ENCODE measurements at places on chromosomes 1 and 21. TPM values are rescaled to one million over a fixed set of nuclear protein-coding genes. Genes with fewer than 3 reads are reported as not detected.

DNA sequence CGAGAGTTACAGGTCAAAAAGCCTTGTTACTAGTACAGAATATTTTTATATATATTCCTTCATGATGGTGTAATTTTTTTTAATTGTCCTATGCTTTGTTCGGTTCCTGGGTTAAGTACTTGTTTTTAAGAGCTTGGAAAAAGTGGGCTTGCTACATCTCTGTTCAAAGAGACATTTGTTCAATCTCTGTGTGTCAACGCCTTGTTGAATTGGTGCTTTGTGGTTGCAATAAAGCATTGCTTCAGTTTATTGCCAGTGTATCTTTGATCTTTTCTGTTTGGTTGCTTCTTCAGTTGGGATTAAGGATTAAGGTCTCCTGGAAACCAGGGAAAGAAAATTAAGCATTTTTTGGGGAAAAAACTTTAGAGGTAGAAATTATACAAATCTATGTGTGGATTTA lies 47.7 kb upstream of the DNASE2B start:
- DNase-seq = no peak

HLCS gene
- 28.8 TPM for total RNA-seq

- no peak for DNase-seq
Observed at GRCh38 chr1:226157761-226158316, 28.7 kb downstream of the ACBD3 start.

DNA sequence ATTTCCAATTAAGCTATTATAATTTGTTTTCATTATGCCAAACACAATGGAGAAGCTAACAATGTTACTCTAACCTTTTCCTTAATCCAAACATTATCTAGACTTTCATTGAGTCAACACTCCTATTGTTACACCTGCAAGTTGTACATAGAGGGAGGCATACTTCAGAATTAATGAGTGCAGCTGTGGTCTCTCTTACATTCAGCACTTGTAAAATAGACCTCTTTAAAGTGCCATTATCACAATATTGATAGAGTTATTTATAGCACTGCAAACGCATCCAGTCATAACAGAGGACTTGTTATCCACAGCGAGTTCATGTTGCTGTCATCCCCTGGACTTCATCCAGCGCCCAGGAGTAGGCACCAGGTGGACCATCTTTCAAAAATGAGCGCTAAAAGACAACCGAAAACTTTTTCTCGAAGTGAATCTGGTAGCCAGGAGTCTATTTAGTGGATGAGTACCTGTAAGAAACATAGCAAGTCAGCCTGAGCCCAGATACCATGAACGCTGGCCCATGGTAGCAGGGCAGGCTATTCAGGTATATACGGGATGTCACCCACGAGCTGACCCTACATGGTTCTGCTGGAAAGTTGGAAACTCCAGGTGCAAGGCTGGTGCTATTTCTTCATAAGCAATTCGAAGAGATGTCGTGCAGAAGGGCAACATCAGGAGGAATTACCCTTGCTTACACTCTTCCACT lies 70.6 kb upstream of the NFIA start:
- DNase-seq = no peak

DNA sequence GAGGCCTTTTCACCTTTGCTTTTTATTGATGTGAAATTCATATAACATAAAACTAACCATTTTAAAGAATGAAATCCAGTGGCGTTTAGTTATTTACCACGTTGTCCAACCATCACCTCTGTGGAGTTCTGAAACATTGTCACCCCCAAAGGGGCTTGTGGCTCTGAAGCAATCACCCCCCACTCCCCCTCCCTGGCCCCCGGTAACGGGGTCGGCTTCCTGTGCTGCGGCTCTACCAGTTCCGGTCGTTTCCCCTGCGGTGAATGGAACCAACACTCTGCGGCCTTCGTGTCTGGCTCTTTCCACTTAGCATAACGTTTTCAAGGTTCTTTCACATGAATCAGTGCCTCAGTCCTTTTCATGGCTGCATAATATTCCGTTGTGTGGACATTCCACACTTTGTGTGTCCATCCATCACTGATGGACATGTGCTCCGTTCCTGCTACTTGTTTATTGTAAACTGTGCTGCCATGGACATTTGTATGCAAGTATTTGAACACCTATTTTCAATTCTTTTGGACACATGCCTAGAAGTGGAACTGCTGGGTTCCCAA lies 1.8 kb upstream of the ISG15 start:
- no peak for DNase-seq

GRCh38 chr1:154871374-154871773 lies 1.3 kb upstream of the KCNN3 start:
- no peak for DNase-seq

KCNE2 gene
- total RNA-seq = 0.65 TPM

GRCh38 chr1:214552174-214552608 lies 789 bp upstream of the PTPN14 start:
- DNase-seq = peak; percentile 90

DNA sequence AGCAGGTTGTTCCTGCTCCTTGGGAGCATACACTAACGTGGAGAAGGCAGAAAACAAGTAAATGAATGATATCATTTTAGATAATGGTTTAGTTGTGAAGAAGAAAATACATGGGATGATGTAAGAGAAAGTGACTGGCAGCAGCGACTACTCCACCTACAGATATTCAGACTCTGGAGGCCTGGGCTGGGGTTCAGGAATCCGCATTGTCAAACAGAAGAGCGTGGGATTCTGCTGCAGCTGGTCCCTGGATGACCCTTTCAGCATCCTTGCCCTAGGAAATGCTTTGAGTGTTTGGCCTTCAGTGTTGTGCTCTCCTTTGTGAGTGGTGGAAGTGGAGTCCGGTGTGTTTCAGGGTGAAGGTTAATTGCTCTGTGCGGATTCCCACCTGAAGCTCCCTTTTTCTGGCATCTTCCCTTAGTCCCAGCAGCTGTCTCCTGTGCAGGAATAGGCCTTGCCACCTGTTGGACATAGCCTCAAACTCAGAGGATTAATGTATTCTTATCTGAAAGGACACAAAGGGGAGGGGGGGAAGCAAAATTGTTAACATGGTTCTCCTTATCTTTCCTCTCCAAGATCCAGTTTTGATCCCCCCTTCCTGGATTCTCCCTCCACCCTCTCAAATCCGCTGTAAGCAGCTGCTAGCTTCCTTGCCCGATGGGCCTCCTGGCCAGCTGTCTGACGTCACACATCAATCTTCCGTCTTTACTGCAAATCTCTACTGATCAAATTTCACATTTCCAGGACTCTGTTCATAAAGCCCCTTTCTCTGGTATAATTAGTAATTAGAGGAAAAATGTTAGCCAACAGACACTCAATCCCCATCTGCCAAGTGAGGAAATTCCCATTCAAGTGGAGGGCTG lies 68.3 kb upstream of the SPAG17 start:
- DNase-seq = no peak

DYNLT5 gene
- 11.1 TPM for total RNA-seq

CACNA1S gene
- total RNA-seq = not detected

DNA sequence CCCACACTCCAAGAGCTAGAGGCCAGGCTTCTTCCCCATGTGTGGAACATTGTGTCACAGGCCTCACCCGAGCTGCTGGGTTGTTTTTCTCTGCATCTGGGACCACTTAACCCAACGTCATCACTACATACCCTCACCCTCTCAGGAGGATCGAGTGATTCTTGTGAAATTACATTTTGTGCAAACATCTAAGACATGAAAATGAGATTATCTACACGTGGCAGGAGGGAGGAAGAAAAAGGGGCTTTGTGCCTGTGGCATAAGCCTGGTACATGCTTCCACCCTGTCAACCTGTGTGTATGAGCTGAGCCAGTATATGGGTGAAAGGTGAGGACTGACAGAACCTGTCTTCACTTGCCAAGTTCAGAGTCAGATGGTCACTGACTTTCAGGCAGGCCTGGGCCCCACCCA lies 1.6 kb downstream of the CPT2 start:
- no peak for DNase-seq

GRCh38 chr1:41738475-41738874 lies 180.2 kb downstream of the HIVEP3 start:
- DNase-seq = no peak

CD101 gene
- 6.7 TPM for total RNA-seq

KIF26B gene
- total RNA-seq = 6.7 TPM

- peak; percentile 67 for DNase-seq
Observed at GRCh38 chr1:160951443-160952128, 3.0 kb downstream of the ITLN2 start.

DNA sequence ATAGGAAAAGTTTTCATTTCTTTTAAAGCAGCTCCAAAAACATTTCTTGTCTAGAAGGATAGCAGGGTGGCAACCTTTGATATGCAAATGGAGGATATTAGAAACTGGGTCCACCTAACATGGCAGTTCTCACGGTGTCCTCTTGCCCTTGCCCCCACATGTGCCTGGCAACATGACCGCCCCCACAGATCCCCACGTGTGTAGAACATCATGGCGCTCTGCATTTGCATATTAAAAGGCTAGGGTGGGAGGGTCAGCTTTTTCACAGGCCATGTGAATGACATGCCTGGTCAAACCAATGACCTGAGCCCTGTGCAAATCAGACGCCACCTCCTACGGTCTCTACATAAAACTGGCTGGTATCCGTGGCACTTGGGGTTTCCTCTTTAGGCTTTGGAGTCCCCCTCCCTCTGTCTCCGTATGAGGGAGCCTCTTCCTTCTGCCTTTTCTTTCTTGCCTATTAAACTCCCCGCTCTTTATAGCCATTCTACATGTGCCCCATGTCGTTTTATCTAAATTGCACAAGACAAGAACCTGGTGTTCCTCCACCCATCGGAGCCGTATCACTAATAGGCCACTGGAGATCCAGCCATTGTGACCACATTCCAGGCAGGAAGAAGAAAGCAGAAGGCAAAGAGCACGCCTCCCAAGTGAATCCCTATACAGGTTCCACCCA lies 71.3 kb downstream of the WDR4 start:
- DNase-seq = no peak

DNA sequence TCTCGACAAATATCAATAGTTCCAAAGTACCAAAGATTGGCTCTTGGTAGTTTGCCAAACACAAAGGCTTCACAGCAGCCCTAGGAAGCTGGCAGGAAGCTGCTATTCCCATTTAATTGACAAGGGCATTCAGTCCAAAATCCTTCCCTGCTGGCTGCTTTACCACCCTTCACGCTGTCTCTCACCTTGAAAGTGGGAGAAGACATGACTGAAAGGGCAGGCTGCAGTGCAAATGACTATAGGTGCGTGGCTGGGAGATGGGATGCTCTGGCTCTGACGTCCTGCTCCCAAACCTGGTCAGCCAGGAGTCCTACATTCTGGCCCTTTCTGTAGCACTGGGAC lies 3.8 kb upstream of the CSF1 start:
- no peak for DNase-seq

DNA sequence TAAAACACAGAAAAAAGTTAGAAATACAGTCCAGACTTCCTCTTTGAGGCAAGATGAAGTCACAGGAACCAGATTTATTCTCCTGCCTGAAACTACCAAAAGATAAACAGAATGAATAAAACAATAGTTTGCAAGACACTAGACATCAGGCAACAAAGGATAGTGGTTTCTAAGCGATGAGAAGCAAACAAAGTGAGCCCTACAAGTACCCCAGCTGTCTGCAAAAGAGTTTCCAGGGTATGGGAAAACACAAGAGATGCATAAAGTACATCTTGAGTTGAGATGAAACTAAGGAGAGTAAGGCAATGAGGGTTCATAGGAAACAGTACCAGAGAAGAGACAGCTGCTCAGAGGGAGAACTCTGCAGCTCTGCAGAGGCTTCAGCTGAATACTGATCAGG lies 83.3 kb upstream of the COL24A1 start:
- no peak for DNase-seq

- no peak for DNase-seq
Observed at GRCh38 chr1:167678422-167678821, 43.4 kb upstream of the MPZL1 start.

GRCh38 chr21:27339902-27340301 lies 373.0 kb upstream of the ADAMTS5 start:
- DNase-seq = no peak

GRCh38 chr1:8718850-8719361 lies 98.5 kb downstream of the RERE start:
- DNase-seq = no peak

FNDC10 gene
- total RNA-seq = 0.40 TPM

DNA sequence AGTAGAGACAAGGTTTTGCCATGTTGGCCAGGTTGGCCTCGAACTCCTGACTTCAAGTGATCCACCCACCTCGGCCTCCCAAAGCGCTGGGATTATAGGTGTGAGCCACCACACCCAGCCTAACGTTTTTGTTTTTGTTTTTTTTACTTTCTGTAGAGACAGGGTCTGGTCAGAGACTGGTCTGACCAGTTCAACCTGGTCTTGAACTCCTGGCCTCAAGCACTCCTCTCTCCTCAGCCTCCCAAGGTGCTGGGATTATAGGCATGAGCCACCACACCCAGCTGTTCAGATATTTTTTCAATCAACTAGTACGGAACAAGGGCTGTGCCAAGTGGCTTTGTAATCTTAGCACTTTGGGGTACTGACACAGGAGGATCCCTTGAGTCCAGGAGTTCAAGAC lies 209.5 kb downstream of the RERE start:
- no peak for DNase-seq

- DNase-seq = no peak
Observed at GRCh38 chr1:182806015-182806678, 16.6 kb downstream of the NPL start.

DNA sequence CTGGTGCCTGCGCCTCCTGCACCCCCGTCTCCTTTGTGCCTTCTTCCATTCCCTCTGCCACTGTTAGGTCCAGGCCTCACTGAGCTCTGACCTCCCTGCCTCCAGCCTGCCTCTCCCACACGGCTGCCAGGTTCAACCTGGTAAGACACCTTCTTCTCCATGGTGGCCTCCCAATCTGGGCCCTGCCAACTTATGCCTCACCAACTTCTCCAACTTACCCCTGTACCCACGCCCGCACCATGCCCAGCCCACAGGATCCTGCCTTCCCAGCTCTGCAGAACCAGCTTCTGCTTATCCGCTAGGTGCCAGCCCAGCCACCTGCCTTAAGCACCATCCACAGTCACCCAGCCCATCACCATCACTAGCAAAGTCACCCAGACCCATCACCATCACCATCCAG lies 37.2 kb downstream of the PDE9A start:
- no peak for DNase-seq

CRP gene
- total RNA-seq = 0.71 TPM

E2F2 gene
- total RNA-seq = 4.9 TPM

GJB3 gene
- 0.51 TPM for total RNA-seq

RGS16 gene
- 12.3 TPM for total RNA-seq

GRCh38 chr1:188128761-188129160 lies 1300.0 kb downstream of the PLA2G4A start:
- DNase-seq = no peak

- no peak for DNase-seq
Observed at GRCh38 chr1:154972213-154972516, 1.6 kb upstream of the SHC1 start.

DNA sequence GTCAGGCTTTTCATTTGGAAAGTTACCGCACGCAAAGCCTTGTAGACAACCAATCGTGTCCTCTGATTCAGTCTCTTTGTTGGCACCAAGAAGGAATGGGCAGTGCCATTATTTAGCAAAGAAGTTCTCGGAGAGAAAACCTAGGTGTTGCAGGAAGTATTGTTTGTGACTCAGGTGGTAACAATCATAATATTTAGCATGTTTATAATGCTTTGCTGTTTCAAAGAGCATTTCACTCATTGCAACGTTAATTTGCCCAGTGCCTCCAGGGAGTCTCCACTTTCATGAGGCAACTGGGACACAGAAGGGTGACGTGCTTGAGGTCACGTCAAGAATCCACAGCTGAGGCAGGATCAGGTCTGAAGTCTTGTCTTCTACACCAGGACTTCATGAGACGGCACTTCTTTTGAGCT lies 31.4 kb downstream of the STPG1 start:
- DNase-seq = no peak
